ENCODE measurements at places on chromosomes 2 and 18.

DNA sequence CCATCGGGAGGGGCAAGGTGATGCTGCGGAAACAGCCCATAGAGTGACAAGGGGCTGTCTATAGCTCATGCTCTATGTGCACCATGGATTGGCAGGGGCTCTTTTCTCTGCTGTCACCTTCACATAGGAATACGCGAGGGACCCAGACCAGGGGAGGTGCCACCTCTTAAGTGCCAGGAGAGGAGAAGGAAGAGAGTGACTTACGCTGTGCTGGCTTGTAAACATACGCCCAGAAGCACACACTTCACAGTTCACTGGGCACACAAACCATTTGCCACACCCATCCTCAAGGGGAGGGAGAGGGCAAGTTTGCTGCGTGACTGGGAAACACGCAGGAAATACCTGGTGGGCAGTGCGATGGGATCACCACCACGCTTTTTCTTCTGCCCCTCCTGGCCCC lies 65.1 kb upstream of the GPR45 start:
- no peak for DNase-seq

DNA sequence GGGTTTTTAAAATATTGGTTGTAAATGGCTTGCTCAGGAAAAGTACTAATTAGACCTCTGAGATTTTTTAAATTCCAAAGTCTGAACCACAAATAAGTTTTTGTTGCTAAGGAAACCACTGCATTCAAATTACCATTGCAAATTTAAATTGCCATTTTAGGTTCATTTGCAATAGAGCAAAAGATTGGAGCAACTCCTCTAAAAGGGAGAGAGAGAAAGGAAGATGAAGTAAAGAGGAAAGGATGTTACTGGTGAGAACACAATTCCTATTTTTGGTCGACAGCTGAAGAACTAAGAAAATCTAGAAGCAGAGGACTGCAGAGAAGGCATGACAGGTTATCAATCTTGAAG lies 74.9 kb downstream of the FOXI3 start:
- DNase-seq: no peak

- no peak for DNase-seq
Observed at GRCh38 chr2:28415010-28415409, 22.4 kb downstream of the FOSL2 start.

DNA sequence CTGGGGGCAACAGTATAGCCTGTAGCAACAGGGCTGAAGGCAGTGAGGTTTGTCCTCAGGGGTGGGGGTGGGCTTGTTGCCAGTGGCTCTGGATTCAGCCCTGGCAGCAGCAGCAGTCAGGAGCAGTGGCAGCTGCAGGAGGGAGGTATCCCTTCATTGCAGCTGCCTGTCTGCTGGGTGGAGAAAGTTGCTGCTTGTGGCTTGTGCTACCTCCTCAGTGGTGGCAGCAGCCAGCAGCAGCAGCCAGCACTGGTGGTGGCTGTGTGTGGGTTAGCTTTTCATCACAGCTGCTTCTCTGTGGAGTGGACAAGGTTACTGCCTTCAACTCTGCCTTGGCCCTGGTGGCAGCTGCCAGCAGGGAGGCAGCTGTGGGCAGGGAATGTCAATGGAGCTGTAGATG lies 94.9 kb downstream of the ARL6IP6 start:
- no peak for DNase-seq

DNA sequence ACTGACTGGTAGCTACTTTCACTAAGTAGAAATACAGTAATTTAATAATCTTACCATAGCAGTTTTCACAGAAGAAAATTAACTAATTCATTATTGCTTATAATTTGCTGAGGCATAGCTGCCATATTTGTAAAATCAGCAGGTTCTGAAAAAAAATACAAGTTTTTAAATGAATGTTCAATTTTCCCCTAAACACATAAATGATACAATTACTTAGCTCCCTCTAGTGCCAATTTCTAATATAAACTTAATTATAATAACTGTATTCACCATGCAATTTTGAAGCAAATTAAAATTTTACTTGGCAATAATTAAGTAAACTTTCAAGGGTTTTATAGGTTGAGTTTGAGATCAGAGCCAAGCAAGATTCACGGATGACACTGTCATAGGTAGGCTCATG lies 1321.6 kb upstream of the ACVR2A start:
- no peak for DNase-seq

GRCh38 chr2:198534756-198535155 lies 730.4 kb downstream of the PLCL1 start:
- DNase-seq: no peak

DNA sequence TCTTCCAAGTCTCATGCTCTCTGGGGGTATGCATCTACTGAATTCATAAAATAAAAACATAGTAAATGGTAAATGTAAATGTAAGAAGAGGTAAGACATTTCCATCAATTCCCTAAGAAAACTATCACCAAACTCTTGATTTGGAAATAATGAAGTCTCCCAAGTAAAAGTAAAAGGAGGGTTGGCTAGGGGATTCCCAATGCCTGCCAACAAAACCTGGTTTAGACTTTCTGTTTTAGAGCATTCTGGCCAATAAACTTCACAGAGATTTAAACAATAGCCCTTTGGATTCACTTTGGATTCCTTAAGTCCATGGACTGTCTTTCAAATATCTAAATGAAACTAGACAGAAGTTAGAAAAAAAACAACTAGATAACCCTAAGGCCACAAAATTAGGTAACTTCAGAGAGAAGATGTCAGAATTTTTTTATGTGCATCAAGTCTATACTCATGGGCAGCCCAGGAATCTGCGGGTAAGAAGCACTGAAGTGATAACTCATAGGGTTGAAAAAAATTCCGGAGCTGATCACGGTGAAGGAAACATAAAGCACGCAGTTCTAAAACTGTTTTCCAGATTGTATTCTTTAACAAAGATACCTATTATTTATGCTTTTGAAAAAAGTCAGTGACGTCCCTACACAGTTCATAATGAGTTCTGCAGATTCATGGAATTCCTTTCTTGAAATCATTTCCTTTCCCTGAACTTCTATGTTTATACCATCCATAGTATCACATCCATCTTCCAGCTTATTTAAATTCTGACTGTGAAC lies 263.6 kb downstream of the AFF3 start:
- DNase-seq: no peak

GRCh38 chr18:76098674-76099411 lies 396.2 kb downstream of the ZNF516 start:
- DNase-seq: no peak
